Activated CD4-positive, alpha-beta T cell treated with anti-CD3 and anti-CD28 coated beads for 1 hour (primary cell): ENCODE measurements at places on chromosomes 3 and 15.

- no peak for DNase-seq
Observed at GRCh38 chr3:69494185-69494584, 108.3 kb upstream of the FRMD4B start.

GRCh38 chr3:190697901-190698300, 164.6 kb downstream of the GMNC start:
- DNase-seq: no peak

- no peak for DNase-seq
Observed at GRCh38 chr3:111336511-111336910, 205.5 kb upstream of the CD96 start.

- DNase-seq: no peak
Observed at GRCh38 chr3:46110701-46111493, 83.6 kb upstream of the XCR1 start.

DNA sequence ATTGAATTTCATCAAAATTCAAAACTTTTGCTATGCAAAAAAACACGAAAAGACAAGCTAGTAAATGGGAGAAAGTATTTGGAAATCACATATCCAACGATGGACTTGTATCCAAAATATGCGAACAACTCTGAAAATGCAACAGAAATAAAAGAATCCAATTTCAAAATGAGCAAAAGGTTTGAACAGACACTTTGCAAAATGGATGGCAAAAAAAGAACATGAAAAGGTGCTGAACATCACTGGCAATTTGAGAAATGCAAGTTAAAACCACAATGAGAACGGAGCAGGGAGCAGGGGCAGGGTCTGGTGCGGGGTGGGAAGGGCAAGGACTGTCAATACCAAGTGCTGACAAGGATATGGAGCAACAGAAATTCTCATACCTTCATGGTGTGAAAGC, 23.1 kb upstream of the FOXP1 start:
- no peak for DNase-seq

- no peak for DNase-seq
Observed at GRCh38 chr15:32909431-32909830, 191.6 kb downstream of the GREM1 start.

GRCh38 chr3:153599685-153600084, 437.7 kb downstream of the RAP2B start:
- DNase-seq: no peak

- DNase-seq: no peak
Observed at GRCh38 chr15:43526261-43526930, 9.0 kb downstream of the MAP1A start.

- no peak for DNase-seq
Observed at GRCh38 chr3:131711114-131711768, 208.5 kb upstream of the MRPL3 start.

DNA sequence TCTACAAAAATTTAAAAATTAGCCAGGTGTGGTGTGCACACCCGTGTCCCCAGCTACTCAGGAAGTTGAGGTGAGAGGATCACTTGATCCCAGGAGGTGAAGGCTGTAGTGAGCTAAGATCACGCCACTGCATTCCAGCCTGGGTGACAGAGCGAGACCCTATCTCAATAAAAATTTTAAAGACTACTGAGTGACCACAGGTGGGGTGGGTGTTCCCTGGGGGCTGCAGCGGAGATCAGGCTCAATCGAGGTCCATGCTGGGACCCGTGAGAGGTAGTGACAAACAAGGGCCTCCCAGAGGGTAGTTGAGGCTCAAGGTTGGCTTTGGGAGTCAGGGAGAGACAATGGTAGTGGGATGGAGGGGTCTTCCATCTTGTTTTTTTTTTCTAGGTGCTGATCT, 38.9 kb upstream of the LIMD1 start:
- no peak for DNase-seq

GRCh38 chr3:17013571-17013970, 128.8 kb downstream of the PLCL2 start:
- no peak for DNase-seq

- no peak for DNase-seq
Observed at GRCh38 chr15:64950888-64951287, 38.8 kb downstream of the SPG21 start.

DNA sequence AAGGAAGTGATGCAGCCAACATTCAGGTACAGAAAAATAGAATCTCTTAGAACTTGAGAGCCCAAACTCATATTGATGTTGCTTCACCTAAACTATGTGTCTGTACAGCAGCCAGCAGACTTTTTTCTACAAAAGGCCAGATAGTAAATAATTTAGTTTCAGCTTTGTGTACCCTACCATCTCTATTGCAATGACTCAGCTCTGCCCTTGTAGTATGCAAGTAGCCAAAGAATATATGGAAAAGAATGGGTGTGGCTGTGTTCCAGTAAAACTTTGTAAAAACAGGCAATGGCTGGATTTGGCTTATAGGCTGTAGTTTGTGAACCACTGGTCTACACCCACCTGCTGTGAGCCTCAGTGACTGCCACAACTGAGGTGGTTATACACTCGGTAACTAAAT, 392.5 kb upstream of the RARB start:
- no peak for DNase-seq

DNA sequence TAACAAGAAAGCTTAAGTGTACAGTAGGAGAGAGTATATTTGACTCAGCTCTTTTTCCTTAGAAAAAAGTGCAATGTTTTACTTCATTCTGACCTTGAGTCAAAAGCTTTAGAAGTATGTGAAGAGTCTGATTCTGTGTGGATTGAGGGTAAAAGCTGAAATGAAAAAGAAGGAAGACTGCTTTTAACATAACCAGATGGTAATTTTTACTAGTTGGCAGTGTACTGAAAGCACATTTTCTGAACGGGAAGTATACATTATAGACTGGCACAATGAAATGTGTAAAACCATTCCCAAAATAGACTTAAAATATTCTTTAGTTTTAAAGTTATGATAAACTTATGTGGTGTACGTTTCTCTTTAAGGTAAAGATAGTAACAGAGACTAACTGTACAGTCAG, 197.8 kb upstream of the ZNF717 start:
- no peak for DNase-seq

DNA sequence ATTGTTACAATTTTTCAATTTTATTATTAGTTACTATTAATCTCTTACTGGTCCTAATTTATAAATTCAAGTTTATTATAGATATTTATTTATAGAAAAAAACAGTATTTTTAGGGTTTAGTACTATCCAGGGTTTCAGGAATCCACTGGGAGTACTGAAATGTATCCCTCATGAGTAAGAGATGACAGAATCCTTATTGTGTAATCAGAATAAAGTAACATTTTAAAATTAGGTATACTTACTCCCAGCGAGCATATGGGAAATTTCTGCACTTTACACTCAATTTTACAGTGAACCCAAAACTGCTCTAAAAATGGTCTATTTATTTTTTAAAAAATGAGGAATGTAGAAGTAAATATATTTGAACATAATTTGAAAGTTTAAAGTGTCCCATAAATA, 202.7 kb downstream of the CGGBP1 start:
- DNase-seq: no peak

- no peak for DNase-seq
Observed at GRCh38 chr15:28907338-28907960, 21.7 kb downstream of the APBA2 start.

DNA sequence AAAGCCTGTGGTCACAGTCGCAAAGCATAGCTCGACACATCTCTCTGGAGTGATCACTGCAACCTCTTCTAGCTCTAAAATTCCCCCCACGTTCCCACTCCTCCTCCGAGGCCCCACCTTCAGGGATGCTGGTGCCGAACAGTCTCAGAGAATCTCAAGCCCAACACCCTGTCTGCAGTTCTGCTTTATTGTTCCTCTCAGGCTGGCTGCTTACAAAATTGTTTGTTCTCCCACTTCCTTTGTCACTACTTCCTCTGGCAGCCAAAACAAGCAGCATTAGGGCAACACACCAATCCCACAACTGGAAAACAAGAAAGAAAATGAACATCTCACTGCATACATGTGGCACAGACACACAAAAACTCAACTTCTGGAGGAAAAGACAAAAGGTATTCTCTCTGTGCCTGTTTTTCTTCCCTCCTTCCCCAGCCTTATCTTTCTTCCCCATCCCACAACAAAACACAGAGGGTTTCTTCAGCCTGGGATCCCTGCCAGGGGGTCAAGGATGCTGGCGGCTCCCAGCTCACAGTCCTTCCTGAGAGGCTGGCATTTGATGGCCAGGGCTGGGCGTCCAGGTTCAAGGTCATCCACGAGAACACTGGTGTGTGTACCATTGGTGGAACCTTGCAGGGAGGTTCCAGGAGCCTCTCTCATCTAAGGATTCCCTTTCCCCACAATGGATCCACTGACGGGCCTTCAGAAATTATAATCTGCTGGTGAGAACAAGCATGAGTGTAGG, 108.4 kb downstream of the TMCO5A start:
- no peak for DNase-seq

DNA sequence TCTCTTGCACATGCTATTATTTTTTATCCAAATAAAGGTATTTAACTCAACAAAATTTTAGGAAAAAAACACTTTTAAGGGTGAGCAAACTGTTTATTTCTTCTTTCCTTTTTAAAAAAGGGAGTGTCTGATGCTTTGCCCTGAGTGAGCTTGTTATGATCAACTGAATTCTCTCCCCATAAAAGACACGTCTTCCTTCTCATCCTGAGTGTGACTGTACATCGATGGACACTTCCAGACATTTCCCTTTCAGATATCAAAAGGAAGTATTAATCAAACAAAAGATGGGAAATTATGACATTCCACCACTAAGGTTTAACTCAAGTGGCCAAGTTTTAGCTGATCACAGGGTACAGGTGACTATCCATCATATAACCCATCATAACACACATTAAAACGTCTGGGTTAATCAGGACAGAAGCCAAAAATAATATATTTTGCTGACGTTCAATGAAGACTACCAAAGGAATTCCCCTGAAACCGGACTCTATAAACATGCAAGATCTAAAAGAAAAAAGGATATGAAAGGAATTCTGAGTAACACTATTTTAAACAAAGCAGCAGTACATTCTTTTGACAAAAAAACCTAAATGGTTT, 354.8 kb downstream of the MECOM start:
- no peak for DNase-seq

GRCh38 chr15:76293361-76293760, 17.9 kb downstream of the ETFA start:
- DNase-seq: no peak

DNA sequence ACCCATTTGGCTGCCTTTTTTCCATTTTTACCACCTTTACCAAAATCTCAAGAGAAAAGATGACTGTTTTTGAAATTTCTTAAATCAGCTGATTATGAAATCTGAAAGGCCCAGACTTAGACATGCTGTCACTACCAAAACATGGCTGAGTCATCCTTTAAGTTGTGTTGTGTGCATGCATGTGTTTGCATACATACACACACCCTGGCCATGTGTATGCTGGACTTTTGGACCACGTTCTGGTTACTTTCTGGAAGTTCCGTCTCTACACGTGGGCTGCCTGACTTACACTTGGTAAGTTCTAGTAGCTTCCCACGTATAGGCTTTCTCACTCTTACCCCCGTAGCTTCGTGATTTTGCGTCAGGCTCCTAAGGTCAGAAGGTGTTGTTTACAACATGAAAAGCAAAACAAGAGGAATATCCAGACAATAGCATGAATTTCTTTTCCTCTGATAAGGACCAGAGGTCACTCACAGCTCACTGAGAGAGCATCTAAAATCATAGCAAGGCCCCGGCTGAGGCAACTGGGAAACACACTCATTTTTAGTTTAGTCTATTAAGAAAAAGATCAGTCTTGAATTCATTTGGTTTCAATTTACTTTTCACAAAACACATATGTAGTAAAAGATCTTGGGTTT, 62.4 kb downstream of the COL8A1 start:
- DNase-seq: no peak

DNA sequence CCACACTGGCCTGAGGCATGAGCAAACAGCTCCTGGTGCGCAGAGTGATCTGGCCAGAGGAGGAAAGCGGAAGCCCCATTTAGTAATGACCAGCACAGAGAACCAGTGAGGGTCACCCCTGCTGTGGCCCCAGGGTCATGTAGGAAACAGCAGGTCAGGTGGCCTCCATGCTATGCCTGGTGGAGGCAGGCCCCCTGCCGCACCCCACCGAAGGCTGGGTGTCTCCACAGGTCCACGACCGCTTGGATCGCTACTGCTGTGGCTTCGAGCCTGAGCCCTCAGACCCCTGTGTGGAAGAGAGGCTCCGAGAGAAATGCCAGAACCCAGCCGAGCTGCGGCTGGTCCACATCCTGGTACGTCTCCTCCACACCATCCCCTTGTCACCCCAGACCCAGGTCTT, 52.6 kb downstream of the POMGNT2 start:
- DNase-seq: no peak

DNA sequence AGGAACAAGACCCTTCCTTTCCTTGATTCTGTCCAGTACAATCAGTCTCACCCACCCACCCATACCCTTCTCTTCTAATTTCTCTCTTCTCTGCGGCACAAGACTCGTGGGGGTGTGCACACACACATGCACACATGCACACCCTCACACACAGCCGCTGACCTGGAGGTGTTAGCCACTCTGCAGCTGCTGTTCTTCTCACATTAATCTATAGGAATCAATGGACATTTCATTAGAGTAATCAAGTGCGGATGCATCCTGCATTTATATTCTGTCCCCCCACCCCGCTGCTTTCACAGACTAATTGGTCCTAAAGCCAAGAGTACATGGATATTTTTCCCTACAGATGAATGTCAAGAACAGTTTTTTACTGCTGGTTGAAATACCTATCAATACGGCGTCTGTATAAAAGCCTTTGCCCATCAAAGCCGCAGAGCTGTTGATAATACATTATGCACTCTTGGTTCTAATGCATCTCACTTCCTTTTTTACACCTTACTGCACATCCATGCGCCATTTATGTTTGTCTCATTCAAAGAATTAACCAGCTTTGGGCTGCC, 186.5 kb upstream of the ONECUT1 start:
- DNase-seq: no peak

- DNase-seq: no peak
Observed at GRCh38 chr3:35528728-35529127, 110.6 kb upstream of the ARPP21 start.

- no peak for DNase-seq
Observed at GRCh38 chr3:94709249-94709902, 646.5 kb downstream of the NSUN3 start.

- DNase-seq: no peak
Observed at GRCh38 chr15:68366314-68366713, 65.6 kb downstream of the ITGA11 start.

GRCh38 chr15:80777826-80778620, 1.1 kb upstream of the CEMIP start:
- no peak for DNase-seq

- no peak for DNase-seq
Observed at GRCh38 chr15:99310745-99311144, 59.5 kb downstream of the LRRC28 start.

DNA sequence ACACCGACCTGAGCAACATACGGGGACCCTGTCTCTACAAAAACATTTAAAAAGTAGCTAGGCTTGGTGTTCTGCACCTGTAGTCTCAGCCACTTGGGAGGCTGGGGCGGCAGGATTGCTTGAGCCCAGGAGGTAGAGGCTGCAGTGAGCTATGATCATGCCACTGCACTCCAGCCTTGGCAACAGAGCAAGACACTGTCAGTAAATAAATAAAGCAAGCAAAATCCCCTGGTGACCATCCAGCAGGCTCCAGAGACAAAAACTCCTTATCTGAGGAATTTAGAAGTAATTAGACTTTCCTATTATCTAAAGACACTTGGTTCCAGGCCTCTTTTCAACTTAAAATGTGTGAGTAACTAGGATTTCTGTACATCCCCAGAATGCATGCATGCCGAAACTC, 29.5 kb upstream of the ZNF774 start:
- no peak for DNase-seq
